Stimulated activated CD4-positive, alpha-beta T cell treated with anti-CD3 and anti-CD28 coated beads, TNF-alpha, amount 100 ng/mL, for 48 hours (primary cell): ENCODE measurements at places on chromosomes 11 and 22.

DNA sequence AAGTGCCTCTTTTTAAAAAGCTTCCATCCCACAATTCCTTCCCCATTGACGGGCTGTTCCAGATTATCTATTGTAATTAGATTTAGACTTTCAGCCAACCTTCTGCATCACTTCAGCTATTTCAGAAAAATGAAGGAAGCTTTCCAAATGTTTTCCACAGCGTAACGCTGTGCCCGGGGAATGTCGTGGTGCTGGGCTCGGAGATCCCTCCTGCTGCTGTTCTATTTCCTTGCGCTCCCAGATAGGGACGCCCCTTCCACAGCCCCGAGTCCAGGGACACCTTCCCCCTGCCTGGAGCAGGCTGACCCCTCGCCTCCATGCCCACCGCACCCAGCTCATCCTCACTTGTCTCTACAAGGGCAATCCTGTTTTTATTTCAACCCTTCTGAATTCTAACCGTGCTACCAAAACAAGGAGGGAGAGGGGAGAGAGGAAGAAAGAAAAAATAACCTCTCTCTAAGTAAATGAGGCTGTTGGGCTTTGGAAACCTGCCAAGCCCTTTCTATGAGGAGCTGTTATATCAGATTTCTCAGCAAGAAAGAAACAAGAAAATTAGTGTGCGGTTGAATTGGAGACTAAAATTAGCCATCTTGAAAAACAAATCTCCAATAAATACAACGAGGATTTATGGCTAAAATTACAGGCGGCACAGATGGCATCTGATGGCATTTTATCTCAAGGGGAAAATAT is 366.9 kb downstream of the BRD1 start:
- DNase-seq: no peak

GRCh38 chr11:47583844-47584243 is 2.6 kb upstream of the FAM180B start:
- no peak for DNase-seq

DNA sequence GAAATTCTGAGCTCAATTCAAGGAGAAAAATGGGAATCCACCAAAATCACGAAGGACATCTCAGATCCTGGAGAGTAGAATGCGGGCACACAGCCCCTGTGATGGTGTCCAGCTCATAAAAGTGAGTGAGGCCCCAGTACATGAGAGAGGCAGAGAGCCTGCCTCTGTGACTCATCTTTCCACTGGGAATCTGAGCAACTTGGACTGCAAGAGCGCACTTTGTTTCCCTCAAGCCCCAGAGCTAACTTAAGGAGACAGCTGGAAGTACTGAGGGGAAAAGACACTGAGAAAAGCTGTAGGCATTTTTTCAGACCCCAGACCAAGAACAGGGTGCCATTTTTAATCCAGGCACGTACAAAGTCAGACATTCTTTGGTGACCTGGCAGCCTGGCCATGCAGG is 273.7 kb downstream of the C11orf87 start:
- no peak for DNase-seq

DNA sequence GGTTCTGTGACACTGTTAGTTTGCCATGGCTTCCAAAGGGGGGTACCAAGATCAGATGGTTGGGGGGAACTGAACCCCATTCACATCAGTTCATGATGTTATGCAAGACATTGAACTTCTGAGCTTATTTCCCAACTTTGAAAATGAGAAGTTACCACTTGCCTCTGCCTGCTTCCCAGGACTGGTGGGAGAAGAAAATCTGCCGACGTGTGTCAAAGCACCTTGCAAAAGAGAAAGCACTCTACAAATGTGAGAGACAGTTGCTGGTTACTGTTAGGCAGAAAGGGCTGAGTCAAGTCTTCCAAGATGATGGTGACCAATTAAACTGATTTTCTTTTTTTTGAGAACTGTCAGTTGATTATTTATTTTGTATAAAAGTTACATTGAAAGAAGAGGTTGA is 45.6 kb downstream of the SMCO4 start:
- DNase-seq: no peak

DNA sequence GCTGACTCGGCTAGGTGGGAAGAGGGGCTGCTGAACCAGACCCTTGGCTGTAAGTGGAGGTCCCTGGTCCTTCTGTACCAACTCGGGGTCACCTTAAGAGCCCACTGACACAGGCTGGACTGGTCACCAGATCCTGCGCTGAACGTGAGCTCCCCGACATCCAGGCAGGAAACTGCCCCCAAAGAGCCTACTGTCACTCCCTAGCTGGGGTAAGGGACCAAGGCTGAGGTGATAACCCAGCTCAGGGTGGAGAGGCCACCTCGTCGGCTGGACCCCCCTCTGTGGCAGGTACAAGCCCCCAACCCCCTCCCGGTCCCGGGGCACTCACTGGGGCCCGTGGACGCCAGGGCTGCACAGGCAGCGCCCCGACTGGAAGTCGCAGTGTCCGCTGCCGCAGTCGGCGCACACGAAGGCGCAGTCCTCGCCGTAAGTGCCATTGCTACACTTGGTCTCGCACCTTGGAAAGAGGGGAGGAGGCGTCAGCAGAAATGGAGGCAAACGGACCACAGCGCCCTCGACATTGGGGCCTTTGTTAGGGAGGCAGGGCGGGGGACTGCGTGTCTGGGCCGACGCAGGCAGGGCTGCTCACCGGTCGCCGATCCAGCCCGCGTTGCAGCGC is 7.4 kb downstream of the SCARF2 start:
- DNase-seq: no peak

DNA sequence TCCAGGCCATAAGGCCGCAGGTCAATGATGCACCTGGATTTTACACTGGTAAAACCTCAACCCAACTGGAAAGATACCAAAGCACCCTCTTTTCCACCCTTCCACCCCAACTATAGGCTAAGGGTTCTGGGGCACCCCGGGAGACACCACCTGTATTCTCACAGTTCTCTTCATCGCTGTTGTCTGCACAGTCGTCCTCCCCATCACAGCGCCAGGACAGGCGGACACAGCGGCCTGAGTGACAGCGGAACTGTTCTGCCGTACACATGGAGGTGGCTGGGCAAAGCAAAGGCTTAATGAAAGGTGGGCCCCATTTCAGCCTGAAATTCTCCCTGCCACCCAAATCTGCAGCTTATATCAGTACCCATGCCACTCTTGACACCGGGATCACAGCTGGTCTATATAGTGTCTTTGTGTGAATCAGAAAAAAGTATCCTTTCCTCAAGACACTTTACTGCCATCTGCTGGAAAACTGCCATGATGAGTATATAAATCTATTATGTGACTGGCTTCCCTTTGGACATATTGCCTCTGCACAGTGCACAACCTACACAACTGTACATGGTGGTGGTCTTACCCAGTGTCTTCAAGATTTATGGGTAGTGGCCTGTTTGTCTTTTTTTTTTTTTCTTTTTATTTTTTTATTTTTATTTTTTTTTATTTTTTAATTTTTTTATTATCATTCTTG is 21.5 kb downstream of the LRP4 start:
- no peak for DNase-seq

GRCh38 chr11:27663326-27663725 is 36.9 kb downstream of the BDNF start:
- no peak for DNase-seq

DNA sequence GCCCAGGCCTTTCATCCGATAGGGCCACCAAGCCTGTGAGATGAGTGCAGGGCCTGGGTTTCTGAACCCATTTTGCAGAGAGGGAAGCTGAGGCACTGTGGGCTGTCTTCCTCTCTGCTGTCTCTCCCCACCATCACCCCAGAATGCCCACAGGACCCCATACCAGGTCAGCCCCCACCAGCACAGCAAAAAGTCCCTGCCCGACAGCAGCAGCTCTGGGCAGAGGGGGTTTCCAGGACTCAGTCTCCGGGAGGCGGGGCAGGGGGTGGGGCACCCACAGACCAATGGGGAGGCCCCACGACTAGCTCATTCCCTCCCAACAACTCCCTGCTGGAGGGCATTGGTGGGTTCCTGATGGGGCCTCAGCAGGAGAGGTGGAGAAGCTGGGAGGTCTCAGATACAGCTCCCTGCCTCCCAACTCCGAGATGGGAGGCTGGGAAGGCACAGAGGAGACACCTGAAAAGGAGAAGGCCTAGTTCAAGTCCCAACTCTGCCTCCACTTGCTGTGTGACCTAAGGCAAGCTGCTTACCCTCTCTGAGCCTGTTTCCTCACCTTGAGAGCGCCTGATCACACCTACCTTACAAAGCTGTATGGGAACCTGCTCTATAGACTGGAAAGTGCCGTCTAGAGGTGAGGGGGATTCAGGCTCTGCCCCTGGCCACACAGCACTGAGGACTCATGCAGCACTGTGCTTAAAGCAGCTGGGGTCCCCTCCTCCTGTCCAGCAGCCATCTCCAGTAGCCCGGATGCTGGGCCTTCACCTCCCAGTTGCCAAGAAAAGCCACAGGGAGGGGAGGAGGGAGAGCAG is 3.5 kb downstream of the CBX7 start:
- DNase-seq: no peak

GRCh38 chr11:11786234-11786633 is 55.5 kb upstream of the USP47 start:
- DNase-seq: no peak

- no peak for DNase-seq
Measured at GRCh38 chr11:122779047-122779629, 59.2 kb upstream of the CRTAM start.

DNA sequence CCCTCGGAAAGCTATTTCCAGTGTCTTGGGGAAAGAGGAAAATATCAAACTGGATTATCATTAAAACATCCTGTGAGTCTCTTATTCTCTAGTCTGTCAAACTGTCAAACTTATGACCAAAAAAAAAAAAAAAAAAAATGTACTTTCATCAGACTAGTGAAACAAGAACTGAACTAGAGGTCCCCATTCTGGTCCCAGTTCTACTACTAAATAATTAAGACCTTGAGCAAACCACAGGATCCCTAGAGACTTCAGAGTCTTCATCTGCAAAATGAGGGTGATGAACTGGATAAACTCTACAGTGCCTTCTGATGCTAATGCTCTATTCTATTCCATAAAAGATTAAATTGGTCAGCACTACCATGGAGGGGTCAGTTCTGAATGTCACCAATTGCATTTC is 105.8 kb downstream of the SERGEF start:
- DNase-seq: no peak

- no peak for DNase-seq
Measured at GRCh38 chr11:115930886-115931547, 426.8 kb upstream of the CADM1 start.

GRCh38 chr11:125465701-125466100 is 30.4 kb downstream of the FEZ1 start:
- DNase-seq: no peak

DNA sequence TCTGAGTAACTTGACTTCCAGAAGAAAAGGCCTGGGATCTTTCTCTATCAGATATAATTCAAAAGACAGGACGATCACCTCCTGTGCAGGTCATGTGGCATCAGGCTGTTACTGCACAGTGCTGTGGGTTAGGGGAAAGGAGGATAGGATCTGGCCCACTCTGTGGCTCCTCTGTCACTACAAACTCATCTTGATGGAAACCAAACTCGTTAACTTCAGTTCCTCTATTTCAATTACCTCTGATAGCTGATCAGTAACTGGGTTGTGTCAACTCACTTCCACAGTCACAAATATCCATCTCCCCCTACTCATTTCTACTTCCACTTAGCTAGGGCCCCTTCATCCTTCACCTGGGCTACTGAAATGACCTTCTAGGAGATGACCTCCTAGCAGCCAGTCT is 95.2 kb downstream of the RCN1 start:
- no peak for DNase-seq

DNA sequence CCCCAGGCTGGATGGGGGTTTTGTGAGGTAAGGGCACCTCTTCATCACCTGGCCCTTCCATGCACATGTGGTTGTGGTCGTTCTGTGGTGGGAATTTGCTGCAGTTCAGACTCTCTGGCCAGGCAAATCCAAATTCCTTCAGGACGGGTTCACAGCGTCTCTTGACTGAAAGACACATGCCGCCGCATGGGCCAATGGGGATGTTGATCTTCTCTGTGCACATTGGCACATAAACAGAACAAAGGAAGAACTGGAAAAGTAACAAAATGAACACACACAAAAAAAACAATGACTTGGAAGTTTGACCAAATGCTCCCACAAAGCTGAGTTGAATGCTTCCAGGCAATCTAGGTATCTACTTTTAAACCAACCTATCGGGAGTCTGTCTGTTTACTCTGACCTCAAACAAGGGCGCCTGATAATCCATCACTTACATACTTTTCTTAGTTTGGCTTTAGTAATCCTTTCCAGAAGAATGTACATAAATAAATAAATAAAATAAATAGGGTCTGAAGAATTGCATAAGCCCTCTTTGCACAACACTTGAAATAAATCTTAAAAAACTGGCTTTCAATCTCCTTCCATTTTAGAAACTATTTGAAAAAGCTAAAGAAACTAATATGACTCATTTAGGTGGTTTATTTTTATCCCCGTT is 2.8 kb downstream of the FZD4 start:
- no peak for DNase-seq

DNA sequence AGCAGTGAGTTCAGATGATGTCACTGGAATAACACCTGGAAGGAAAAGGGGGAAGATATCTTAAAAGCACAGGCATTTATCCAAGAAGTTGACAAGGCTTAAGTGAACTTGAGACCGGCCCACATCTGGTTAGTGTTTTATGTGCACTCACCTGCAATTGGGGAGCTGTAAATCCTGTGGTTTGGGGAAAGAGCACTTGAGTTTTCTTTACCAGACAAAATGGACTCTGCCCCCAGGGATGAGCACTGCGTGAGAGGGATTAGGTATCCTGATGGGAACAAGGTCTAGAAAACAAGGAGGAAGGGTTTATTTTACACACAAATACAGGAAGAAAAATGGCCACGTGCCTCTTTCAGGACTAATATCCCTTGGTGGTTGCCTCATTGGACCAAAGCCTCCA is 15.2 kb downstream of the E2F8 start:
- DNase-seq: no peak

GRCh38 chr11:75342231-75342918 is 9.1 kb downstream of the ARRB1 start:
- DNase-seq: no peak

GRCh38 chr11:97537407-97538150 is 1147.8 kb downstream of the JRKL start:
- no peak for DNase-seq

DNA sequence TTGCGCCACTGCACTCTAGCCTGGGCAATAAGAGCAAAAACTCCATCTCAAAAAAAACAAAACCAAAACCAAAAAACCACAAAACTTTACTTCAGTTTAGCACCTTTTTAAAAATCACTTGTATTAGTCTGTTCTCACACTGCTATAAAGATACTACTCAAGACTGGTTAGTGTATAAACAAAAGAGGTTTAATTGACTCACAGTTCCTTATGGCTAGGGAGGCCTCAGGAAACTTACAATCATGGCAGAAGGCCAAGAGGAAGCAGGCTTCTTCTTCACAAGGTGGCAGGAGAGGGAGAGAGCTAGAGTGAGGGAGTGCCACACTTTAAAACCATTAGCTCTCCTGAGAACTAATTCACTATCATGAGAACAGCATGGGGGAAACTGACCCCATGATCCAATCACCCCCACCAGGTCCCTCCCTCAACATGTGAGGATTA is 261.3 kb downstream of the TMEM135 start:
- DNase-seq: no peak

- no peak for DNase-seq
Measured at GRCh38 chr11:8342821-8343681, 79.4 kb upstream of the LMO1 start.

DNA sequence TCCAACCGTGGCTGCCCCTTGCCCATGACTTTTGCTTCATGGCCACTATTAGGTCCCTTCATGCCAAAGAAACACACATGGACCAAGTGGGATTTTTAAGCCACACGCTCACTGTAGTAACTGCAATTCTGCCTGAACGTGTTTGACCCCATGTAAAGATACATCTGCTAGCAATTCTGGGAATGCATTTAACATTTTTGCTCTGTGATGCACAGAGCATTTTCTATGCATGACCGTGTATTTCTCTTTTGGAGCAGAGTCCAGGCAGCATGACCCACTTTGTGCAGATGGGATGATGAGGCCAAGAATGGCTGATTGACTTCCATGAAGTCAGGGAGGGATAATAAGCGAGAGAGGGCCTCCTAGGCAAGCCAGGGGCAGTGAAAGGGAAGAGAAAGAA is 108.5 kb downstream of the TP53I11 start:
- no peak for DNase-seq
